T-helper 9 cell (primary cell): ENCODE measurements at places on chromosomes 12 and 14.

DNA sequence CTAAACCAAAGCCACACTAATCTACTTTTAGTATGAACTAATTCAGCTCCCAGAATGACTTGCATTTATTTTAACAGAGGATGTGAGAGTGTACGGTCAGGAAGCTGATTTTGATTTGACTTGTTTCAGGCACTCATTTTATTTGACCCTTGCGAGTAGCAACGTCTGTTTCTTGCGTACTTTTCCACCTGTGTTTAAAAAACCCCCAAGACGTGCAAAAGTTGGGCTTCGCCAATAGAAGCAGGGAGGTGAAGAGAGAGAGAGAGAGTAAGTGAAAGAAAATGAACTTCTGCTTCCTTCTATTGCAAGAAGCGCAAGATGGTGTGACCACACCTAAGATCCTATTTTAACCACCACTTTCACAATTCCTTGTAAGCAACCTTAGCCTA, 6.7 kb upstream of the SLC15A4 start:
- DNase-seq = no peak

DNA sequence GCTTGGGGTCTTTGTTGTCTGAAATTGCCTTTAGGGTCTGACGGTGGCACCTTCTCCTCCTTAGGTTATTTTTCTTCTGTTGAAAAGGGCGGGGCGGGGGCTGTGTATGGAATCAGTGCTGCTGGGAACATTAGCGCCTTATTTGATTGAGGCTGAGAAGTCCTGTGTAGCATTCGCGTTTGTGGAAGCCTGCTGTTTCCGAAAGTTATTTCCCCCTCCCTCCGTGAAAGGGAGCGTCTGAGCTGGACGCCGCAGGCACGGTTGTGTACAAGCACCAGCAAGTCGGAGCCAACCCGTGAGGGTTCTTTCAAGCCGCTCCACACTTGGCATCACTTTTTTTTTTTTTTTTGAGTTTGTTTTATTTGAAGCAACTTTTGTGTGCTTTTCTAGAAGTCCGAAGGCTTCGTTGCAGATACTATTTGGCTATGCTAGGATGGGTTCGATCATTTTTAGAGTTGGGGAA, 1.1 kb downstream of the SYNE2 start:
- DNase-seq = peak; percentile 43

DNA sequence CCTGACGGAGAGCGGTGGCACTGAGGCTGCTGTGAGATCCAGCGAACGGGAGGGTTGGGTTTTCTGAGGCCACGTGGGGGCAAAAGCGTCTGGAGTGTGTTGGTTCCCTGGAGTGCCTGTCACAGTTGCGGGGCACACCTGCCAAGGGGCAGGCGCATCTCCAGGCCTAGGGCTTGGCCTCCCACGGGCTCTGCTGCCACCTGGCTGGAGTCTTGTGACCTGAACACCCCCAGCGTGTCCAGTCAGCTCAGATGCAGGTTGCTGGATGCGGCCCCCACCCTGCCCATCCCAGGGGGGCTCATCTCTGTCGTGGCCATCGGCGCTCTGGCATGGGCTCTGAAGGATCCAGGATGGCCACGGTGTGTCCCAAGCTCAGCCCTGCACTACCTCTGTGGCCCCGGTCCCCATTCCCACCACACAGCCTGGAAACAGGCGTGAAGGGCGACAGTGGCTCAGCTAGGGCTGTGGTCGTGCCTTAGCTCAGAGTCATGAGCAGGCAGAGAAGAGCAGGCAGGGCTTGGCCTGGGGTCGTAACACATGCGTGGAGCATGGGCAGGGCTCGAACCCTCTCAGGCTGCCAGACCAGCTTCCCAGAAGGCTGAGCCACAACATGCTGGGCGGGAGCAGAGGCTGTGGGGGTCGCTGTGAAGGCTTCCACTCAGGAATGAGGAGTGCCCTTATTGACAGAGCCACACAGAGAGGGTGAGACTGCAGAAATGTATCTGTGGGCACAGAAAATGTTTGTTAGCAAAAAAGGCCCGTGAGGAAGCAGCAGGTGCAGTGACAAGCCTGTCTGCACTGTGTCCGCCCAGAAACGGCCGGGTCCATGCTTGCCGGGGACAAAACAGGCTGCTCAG, 23.5 kb upstream of the CRIP2 start:
- DNase-seq = no peak

GRCh38 chr14:26598672-26599131, 869 bp upstream of the NOVA1 start:
- no peak for DNase-seq

- DNase-seq = no peak
Observed at GRCh38 chr14:75329369-75329768, 50.7 kb downstream of the FOS start.

DNA sequence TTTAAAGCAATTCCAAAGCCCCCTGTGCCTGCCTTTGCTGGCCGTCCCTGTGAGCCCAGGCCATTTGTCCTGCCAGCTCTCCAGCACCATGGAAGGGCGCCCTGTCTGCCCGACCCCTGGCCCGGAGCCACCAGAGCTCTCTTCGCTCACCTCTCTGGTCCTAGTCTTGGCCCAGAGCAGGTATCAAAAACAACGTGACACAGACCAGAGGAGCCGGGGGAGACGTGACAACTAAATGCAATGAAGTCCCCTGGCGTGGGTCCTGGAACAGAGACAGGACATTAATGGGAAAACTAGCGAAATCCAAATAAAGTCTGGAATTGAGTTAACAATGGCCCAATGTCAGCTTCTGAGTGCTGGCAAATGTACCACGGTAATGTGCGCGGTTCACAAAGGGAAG, 83.2 kb upstream of the DIO3 start:
- no peak for DNase-seq

GRCh38 chr14:24327303-24327702, 7.6 kb downstream of the ADCY4 start:
- DNase-seq = no peak

DNA sequence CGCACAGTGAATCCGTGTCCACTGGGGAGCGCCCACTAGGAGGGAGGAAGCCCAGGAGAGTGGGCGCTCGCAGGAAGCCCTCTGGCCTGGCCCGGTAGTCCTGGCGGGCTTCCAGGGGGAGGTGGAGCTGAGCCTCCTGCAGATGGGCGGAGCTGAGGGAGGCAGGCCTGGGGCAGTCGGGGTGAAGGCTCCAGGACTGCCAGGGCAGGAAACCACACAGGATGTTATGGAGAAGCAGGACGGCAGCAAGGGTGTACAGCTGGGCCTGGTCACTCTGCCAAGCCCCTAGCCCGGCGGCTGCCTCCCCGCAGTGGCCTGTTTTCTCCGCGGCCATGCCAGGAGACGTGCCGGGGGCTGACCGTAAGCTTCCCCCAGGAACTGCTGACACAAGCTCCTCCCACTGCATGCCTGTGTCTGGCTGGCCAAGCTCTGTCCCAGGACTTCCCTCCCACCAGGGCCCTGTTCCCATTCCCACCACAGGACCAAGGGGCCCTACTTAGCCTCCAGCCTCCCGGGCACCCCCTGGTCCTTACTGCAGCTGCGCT, 143.4 kb upstream of the C14orf180 start:
- DNase-seq = no peak

- DNase-seq = no peak
Observed at GRCh38 chr12:13299457-13299856, 102.9 kb downstream of the EMP1 start.

DNA sequence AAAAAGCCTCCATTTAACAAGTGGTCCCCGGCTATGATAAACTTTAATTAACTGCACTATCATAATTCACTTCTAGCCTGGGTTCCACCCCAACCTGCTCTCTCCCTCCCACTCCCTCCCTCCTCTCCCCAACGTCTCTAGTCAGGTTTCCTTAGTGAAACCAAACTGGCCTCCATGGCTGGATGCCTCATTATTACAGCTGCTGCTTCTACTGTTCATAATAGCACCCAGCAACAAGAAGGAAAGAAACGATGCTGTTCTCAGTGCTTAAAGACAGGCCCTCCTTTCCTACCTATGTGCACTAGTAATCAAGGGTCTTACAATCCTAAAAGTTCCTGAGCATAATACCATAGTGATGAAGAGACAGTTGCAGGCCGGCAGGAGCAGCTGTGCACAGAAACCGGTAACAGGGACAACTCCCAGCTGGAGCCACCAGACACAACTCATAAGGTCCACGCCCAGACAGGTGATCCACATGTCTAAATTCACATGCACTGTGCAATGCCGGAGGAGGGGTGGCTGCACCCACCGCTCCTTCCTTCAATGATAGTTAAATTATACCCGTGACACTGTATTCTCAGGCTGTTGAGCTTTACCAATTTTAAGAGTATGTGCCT, 6.2 kb downstream of the IRF2BPL start:
- DNase-seq = no peak

GRCh38 chr12:117279606-117280005, 81.8 kb downstream of the NOS1 start:
- no peak for DNase-seq

GRCh38 chr14:89267163-89267562, 149.9 kb downstream of the FOXN3 start:
- no peak for DNase-seq

- no peak for DNase-seq
Observed at GRCh38 chr12:124497658-124498057, 69.8 kb downstream of the NCOR2 start.

- DNase-seq = no peak
Observed at GRCh38 chr12:111390910-111391309, 14.8 kb upstream of the SH2B3 start.

DNA sequence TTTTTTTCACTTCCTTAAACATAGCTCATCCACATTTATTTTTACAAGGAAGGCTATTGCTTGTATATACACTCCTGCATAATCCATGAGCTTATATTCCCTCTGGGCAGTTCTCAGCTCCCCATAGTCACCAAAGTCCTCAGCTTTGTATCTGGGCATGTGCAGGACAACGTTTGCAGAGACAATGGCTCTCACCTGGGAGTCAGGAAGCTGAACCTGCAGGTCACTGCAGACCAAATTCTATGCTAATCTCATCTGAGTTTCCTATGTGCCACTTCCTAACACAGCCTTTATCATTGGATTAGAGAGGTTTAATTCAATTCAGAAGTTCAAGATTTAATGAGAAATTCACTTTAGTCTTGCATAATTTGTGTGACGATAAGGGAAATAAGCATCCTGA, 131.5 kb downstream of the KCNK10 start:
- no peak for DNase-seq

- no peak for DNase-seq
Observed at GRCh38 chr12:2214411-2214810, 161.6 kb downstream of the CACNA1C start.

DNA sequence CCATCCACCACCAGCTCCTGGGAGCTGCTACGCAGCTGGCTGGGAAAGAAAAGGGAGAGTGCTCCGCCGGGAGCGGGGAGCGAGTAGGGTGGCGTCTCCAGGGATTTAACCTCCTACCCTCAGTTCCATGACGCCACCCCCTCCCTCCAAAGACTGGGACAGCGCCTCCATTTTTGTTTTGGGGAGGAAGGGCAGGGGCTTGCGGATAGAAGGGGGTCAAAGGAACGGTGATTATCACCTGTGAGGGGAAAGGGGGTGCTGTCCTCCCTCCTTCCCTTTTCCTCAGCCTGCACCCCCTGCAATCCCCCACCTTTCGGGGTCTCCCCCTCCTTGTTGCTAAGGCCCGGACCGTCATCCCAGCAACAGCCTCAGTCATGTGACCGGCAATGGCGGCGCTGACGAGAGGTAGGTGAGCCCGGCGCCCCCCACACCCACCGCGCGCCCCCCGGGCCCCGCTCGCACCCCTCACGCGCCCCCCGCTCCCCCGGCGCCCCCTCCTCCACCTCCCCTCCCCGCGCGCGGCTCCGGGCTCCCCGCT, at the start of gene DTX3:
Gene DTX3 (plus strand): TSS at position 371 of the 538 bp plus-strand sequence. CDS start 1,694 bp downstream, outside the sequence.
- DNase-seq = no peak

DNA sequence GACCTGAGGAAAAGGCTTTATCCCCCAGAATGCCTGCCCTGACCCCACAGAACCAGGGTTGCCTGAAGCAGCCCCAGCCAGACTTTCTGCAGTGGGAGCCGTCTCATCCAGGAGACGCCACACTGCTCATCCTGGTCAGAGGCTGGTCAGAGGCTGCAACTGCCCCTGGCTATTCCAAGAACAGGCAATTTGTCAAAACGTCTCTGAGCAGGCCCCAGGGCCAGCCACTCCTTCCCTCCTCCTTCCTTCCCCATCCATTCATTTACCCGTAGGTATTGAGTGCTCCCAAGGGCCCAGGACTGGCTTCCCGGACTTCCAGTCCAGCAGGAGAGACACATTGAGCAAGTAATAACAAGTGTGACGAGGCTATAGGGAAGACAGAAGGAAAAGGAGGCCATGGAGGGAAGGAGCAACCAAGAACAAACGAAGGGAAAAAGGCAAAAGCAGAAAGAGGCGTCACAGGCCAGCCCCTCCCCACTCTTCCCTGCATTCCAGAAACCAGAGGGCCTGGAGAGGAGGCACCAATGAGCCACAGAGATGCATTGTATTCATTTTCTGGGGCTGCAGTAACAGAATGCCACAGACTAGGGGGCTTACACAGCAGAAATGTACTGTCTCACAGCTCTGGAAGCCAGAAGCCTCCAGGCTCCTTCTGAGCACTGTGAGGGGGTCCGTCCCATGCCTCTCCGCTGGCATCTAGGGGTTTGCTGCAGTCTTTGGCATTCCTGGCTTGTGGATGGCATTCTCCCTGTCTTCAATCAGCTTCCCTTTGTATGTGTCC, 21.0 kb upstream of the CD9 start:
- DNase-seq = no peak

GRCh38 chr14:104016873-104017650, 68.4 kb upstream of the ASPG start:
- no peak for DNase-seq

DNA sequence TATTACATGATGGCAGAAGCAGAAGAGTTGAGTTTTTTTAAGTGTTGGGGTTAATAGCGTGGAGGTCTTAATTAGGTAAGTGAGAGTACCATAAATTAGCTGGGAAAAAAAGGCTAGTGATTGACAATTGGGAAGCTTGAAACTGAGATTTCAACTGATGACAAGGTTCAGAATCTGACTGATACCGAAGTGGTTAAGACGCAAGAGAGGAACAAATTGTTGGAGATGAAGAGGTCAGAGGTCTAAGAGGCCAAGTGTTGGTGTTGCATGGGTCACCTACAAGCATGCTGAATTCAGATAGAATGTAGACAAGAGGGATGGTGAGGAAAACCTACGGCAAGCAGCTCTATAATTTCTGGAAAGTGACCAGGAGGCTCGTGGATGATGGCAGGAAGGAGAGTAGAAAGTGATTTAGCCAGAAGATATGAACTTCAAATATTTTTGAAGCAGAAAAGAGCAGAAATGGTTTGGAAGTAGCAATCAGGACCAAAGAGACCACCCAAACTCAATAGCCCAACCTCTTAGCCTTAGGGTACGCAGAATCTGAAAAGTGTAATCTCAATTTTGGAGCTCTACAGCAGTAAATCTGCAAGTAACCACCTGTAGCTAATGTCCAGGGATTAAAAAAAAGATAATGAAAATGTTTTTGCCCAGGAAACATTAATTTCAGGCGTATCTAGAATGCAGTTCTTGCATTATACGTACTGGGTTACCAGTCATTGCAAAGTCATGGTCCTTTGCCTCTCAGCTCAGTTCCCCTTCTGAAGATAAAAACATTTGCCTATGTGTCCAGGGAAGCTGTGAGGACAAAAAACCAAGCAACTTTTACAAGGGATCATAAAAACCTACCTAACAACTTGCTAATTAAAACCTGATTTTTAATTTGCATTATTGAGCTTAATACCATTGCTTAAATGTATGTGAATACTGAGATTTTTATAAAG, 1.7 kb upstream of the TMPO start:
- DNase-seq = no peak
